NCI-H1092 (cell line): ENCODE measurements at places on chromosomes 12 and 14.

- no peak for DNase-seq
Observed at GRCh38 chr14:68777644-68778043, 15.2 kb downstream of the ZFP36L1 start.

DNA sequence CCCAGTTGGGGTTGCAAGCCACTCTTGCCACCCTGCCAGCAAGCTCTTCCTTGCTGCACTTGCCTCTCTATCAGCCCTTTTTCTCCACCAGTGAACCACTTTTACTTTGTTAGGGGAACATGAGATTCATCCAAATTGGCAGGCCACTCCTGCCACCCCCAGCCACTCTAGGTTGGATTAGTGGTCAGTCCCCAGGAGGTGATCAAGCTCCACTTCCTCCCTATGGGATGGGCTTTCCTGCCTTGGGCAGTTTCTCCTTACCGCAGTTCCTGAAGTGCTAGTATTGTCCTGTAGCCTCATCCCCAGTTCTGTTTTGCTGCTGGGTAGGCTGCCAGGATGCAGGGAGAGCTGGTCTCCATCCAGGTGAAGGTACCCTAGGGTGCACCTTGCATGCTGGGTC lies 104.5 kb downstream of the ALG10 start:
- DNase-seq, result no peak

DNA sequence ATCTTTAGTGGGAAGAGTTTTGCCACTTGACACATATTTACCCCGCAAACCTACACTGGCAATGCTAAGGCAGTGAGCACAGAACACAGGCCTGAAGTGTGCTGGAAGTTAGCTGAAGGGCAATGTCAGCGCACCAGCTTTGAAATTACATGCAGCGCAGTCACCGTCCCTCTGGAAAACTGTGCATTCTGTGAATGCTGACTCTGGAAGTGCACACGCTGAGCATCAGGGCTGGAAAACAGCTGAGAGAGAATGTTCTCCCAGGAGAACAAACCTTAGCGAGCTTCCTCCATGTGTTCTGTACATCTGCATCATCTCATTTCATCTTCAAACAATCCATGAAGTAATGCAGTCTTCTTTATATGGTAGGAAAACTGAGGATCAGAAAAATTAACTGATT lies 448.2 kb downstream of the NRXN3 start:
- DNase-seq, result no peak

DNA sequence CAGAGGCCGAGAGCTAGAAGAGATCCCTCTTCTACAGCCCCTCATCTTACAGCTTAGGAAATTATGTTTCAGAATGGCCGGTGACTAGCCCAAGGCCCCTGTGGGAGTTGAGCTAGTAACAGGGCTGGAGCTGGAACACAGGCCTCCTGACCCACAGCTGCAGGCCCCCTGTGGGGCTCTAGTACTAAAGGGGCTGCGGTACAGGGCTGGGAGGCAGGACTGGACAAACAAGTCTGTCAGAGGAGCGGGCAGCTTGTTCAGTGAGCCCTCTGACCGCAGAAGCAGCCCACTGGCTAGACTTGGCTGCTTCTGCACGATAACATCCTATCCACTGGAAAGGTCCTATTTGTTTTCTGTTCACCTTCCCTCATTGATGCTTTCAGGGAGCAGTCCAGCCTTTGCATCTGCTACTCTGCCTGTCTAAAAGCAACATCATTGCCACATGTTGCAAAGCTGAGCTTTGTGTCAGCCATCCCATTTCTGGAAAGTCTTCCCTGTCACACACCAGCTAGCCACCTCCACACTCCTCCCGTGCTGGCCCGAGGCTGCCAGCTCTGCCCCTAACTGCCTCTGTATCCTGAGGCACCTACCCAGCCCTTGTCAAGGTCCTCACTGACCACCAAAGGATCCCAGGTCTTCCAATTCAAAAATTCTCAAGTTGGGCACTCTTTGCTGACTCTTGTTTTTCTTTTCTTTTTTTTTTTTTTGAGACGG lies 10.2 kb downstream of the PSMC1 start:
- DNase-seq, result no peak

DNA sequence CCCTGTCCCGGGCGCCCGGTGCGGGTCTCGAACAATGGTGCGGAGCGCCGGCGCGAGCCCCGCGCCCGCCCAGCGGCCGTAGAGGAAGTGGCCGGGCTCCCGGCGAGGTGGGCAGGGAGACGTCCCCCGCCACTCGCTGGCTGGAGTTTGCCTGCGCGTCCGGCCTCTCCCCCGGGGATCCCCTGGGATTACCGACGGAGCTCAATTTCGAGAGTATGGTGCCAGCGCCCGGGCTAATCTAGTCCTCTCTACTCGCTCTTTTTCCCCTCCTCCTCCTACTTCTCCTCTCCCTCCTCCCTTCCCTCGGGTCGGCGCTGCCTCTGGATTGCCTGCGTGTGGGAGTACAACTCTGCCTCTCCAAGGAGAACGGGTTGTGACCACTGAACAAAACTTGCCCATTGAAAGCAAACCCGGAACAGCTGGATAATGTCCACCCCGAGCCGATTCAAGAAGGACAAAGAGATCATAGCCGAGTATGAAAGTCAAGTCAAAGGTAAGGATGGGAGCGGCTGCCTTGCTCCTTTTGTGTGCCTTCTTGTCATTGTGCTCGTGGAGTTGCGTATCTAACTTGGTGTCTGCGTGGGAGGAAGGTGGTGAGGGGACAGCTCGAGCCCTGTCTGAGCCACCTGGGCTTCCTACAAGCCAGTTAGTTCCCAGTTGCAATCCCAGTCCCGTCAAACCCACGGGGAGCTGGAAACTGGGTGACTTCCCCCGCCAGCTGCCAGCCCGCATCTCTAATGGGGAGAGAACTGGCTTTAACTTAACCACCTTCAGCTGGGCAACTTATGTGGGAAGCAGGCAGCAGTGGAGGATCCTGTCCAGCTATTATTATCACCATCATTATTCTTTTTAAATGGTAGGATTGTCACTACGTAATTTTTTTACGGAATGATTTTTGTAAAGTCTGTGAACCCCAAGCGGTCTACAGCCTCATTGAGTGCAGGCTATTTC lies at the start of gene SRGAP1:
Gene SRGAP1, plus strand, starts transcription at position 310 of the 951 bp plus-strand sequence. Its CDS starts 117 bp downstream, at position 427.
- DNase-seq, result peak; percentile 33

DNA sequence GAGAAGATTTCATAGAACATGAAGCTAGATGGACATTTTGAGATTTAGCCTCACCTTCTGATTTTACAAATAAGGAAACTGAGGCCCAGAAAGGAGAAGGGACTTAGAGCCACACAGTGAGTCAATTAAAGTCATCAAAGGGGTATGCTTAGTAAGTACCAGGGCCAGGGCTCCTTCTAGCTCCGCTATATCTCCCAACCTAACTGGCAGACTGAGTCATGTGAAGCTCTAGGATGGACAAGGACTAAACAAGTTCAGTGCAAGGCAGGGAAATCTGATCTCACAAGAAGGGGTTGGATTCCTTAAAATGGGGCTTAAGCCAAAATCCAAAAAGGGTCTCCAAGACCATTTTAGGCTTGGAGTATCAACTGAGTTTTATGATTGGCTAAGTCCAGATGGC lies 215.8 kb downstream of the PHLDA1 start:
- DNase-seq, result no peak

GRCh38 chr12:75549989-75550388 lies 38.6 kb upstream of the KRR1 start:
- no peak for DNase-seq

GRCh38 chr12:2013086-2013485 lies 8.8 kb upstream of the DCP1B start:
- DNase-seq, result no peak

DNA sequence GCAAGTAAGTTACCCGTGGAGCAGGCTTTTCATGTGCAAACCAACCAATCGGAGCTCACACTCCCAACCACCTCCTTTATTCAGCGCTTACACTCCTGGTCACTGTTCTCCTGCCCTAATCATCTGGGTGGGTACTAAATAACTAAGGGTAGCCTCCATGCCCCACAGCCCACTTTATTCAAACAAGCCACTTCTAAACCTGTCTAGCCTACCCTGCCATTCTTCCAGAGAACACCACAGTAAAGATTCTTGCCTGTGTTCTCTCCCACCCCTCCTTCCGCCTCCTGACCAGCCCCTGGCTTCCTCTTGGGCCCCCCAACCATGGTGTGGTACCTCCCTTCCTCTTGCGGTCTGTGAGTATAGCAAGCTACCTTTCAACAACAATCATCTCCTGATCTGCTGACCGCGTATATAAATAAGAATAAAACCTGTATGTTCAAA lies 581.9 kb downstream of the VRK1 start:
- DNase-seq, result no peak

DNA sequence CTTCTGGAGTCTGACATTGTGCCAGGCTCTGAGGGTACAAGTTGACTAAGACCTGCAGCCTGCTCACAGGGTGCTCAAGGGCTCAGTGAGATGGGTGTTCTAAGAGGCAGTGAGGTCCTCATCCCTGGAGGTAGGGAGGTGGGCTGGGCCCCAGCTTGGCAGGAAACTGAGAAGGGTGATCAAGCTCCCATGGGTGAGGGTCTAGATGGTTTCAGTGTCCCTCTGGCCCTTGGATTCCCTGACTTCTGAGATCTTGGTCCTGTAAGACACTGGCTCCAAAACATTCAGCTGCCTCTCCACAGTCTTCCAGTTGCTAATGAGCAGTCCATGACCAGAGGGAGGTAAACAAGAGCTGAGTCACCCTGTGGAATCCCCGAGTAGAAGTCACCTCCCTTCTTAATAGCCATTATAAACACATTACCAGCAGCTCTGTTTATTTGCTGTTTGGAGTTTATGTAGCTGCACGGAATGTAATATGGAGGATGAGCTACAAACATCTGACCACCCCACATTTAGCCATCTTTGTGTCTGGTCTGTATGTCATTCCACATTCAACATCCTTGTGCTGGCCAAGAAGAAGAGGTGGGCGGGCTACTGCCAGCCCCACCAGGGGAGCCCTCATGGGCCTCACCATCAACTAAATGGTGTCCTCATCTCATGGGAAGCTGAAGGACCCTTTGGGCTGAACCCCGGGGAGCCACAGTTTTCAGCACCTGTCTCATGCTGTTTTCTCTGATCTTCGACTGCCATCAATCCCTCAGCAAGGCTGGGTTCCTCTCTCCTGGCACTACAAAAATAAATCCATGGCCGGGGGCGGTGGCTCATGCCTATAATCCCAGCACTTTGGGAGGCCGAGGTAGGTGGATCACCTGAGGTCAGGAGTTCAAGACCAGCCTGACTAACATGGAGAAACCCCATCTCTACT lies 37.2 kb upstream of the BDKRB2 start:
- DNase-seq, result no peak

DNA sequence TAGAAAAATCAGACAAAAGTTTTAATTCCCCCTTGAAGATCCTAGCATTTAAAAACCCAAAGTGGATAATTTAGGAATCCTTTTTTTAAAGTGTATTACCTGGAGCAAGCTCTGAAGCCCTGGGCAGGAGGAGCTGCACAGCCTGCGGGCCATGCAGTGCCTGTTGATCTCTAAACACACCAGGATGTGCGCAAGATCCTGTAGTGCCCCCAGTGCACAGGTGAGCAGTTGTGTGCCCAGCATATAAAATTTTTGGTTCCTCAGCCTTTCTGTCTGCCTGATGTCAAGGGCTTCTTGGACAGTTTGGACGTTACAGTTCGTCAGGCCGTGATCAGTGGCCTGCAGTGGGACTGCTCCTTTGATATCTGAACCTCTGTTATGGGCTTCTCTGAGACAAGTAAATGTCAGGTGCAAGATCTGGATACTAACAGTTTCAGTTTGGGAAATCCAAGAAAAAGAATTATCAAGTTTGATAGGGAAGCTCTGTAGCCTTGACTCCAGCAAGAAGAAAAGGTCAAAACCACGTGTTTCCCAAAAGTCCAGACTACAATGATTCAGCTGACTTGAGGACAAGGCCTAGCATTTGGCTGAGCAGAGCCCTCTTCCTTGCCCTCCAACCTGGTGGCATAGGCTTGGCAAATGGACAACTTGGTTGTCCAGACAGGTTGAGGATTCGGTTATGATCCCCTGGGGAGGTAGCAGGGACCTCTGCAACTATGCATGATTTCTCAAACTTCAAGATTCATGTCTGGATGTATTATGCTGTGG lies 1.0 kb downstream of the ATXN7L3B start:
- DNase-seq, result no peak

DNA sequence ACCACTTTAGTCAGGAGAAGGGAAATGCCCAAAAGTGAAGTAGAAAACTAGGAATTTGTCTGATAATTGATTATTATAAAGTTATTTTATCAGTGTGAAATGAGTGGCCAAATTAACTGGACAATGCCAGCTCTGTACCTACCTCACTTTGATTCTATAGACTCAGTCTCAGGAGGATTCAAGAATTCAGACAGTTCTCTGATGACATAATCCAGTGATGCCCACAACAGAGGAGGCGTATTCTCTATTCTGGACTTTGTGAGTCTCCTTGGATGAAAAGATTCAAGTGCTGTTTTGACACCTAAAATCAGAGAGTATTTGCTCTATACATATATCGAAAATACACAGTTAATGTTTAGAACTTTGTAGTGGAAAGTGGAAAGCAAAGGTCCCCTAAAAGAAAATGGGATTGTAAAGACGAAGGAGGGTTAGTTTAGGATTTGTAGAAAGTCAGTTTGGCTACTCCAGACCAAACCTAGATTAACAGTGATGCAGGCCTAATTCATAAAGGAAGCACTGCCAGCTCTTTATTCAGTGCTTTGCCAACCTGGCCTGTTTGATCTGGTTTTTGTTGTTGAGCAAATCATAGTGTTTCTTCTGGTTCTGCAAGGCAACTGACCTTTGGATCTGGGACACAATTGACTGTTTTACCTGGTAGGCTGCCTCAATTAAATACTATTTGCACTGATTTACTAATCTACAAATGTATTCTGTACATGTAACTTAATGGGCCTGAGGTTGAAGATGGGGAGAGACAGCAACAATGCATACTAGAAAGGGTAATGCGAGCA lies 67.4 kb downstream of the DAD1 start:
- no peak for DNase-seq

DNA sequence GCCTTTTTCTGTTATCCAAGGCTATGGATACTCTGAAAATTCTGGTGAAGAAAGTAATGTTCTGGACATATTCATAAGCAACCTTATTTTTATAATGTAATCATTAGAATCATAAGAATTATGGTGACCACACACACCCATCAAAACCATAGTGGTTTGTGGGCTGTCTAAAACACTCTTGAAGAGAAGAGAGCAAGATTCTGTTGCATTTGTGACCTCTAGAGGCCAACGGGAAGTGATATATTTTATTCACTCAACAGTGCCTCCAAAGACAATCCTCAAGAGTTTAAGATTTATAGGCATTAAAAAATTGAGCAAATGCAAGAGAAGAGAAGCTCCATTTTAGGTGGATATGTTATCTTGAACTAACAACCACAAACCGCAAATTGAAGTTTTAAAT lies 68.5 kb upstream of the LGR5 start:
- no peak for DNase-seq

- no peak for DNase-seq
Observed at GRCh38 chr12:67681105-67681778, 32.7 kb downstream of the DYRK2 start.
